ENCODE measurements at places on chromosomes 11 and 22.

DNA sequence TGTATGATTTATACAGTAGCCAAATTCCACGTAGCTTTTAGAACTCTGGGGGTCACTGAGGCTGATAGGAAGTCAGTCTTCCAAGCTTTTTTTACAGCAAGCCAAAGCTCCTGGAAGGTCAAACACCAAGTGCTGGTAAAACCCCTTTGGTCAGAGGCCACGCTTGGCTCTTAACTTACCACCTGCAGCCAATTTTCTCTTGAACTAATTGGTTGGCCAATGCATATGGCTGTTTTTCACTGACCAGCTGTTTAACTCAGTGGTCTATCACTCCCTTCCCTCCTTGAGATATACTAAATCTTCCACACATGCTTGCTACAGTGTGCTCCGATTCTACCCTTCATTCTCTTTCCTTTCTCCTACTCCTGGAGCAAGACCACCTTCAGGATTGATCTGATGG is 116.0 kb downstream of the FAR1 start:
- DNase-seq, result no peak

DNA sequence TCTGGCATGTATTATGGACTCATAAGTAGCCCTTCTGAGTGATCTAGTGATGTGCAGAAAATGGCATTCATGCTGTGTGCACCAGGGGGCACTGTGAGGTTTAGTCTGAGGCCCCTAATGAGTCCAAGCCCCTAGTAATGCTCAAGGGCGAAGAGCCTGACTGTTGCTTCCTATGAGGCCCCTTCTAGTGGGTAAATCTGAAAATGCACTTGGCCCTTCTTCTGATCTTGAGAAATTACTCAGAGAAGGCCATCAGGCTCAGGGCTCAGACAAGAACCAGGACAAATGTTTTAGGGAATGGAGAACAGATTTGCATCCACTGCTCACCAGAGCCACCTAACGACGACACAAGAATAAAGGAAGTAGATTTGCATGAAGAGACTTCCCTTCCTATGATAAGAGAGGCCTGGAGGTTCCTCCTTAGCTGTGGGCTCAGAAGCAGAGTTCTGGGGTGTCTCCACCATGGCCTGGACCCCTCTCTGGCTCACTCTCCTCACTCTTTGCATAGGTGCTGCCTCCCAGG is 75.8 kb downstream of the GGTLC2 start:
- DNase-seq, result peak; percentile 14

DNA sequence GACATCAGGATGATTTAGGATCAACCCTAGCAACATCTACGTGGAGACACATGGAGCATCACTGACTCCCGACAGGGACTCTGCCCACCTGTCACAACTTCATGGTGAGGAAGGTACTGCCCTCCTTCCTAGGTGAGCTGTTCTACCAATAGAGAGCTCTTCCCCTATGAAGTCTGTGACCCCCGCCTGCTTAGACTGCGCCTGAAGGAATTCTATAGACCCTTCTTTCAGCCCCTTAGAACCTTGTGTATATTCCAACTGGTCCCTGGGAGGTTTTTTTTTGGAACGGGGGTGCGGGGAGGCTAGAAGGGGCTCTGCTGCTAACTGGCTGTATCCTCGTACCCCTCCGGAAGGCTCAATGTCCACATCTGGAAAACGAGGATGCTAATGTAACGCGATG is 566 bp downstream of the INTS4 start:
- no peak for DNase-seq

GRCh38 chr11:110737593-110737992 is 25.4 kb upstream of the ARHGAP20 start:
- no peak for DNase-seq

DNA sequence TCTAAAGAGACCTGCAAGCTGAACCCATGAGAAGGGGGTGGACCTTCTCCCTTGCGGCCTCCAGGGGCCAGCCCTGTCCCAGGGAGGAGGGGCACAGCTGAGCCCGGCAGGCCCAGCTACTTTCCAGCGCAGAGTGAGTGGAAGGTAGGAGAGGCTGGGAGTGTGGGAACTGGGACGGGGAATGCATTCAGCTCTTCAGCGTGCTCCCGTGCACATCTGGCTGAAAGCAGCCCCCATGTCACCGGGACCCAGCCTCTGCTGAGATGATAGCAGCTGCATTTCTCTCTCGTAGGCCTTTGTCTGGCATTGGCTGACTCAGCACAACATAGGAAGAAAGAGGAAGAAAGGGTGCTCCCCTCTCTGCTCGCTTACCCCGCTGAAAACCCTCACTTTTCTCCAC is 951.5 kb downstream of the TBC1D22A start:
- DNase-seq, result no peak

GRCh38 chr11:69129647-69130046 is 26.1 kb upstream of the SMIM38 start:
- DNase-seq, result no peak

DNA sequence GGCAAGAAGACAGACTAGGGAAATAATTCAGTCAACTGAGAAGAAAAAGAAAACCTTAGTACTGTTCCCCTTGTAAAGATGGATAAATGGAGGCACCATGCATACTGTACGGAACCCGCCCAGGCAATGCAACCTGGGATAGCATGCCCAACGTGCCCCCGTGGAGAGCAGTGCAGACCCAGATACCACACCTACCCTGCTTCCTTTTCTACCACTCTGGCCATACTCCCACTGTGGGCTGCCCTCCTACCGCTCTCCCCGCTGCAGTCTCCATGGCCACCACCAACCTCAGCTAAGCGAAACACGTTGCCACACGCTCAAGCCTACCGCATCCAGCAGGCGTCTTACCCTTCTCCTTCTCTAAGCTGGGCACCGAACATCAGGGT is 117.4 kb upstream of the SERPIND1 start:
- DNase-seq, result no peak

DNA sequence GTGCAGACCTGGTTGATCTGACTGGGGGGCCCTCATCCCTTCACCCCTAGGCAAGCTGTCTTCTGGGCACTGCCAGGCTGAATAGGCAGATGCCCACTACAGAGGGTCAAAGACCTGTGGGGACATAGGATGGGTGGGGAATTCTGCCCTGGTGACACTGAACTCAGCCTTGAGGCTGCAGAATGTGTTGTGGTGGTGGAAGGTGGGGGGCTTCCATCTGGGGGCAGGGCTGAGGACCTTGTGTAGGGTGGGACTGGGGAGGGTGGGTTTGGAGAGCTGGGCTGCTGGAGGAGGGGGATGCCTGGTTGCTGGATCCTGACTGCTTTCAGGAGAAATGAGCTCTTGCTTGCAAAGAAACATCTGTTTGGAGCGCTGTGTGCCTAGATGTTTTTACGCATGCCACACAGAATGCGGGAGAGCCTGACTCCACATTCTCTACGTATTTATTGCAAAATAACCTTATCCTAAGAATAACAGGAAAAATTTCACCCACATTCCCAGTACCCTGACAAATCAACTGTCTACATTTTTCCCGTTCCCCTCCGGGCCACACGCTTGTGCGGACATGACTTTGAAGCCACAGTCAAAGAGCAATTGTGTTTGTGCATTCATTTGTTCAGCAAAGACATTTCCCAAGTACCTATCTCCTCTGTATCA is 18.3 kb downstream of the SMIM38 start:
- DNase-seq, result no peak

DNA sequence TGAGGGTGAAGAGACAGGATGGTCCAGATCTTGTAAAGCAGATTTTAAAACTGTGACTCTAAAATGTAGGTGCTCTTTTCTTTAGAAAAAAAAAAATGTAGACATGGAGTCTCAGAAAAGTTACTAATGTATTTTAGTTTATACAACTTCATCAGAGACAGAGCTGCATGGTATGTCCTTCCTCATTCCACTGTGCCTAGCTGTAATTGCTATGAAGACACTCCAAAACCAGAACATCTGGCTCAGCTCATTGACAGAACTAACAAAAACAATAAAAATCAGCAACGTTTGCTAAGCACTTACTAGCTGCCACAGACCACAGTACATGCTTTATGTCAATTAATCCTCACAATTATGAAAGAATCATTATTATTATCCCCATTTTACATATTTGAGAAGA is 160.7 kb downstream of the BARX2 start:
- no peak for DNase-seq

GRCh38 chr11:12276831-12277475 is 100.4 kb upstream of the PARVA start:
- no peak for DNase-seq

DNA sequence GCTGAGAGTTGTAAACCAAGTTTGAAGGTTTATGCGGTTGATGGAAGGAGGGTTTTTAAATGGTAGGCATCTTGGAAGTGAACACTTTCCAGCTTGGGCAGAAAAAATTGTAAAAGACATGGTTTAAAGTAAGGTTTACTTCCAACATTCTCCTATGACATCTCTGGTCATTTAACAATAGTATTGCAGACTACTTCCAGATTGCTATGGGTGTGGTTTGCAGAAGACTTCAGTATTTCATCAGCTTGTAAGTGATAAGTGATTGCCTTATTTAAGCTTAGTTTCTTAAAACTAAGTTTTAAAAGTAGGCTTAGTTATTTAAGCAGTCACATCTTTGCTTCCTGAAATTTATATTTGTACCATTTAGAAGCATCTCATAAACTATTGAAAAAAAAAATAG is 7.2 kb upstream of the STT3A start:
- no peak for DNase-seq

- peak; percentile 80 for DNase-seq
Measured at GRCh38 chr11:45354976-45355705, 69.0 kb upstream of the SYT13 start.

DNA sequence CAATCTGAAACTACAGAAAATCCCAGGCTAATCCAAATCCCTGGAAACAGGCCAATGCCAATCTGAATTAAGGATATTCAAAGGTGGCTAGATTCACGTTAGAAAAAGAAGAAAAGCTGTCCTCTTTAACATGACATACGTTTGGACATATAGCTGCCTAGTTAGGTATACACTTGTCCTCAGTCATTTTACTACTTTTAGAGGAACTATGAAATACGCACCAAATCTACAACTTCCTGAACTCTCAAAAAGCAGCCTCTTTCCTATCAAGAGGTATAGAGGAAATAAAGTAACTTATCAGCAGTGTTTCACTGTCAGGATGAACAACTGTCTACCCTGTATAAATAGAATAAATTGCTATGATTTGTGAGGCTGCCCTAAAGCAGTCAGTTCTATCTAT is 24.0 kb downstream of the KMT5B start:
- DNase-seq, result no peak

- no peak for DNase-seq
Measured at GRCh38 chr22:47301820-47302475, 539.5 kb downstream of the TBC1D22A start.

GRCh38 chr11:116918925-116919655 is 81.7 kb upstream of the APOA1 start:
- no peak for DNase-seq

DNA sequence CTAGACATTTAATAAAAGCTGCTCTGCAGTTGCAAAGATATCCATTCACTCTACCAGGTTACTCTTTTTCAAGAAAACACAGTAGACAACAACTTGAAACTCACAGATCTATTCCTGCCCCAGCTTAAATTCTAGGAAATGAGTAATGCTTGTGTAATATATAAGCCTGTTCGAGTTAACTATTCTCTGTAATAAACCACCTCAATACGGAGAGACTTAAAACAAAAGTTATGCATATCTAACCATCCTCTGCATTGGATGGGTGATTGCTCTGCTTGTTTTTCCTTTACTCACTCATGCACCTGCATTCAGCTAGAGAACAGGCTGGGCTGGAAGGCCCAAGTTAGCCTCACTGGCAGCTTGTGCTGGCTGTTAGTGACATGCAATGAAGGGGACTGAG is 13.3 kb downstream of the LRRC4C start:
- no peak for DNase-seq

DNA sequence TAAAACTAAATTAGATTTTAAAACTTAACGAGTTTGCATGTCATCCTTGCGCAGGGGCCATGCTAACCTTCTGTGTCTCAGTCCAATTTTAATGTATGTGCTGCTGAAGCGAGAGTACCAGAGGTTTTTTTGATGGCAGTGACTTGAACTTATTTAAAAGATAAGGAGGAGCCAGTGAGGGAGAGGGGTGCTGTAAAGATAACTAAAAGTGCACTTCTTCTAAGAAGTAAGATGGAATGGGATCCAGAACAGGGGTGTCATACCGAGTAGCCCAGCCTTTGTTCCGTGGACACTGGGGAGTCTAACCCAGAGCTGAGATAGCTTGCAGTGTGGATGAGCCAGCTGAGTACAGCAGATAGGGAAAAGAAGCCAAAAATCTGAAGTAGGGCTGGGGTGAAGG is 10.6 kb downstream of the LIMK2 start:
- DNase-seq, result no peak

- DNase-seq, result no peak
Measured at GRCh38 chr11:130227373-130227772, 67.8 kb downstream of the ST14 start.

DNA sequence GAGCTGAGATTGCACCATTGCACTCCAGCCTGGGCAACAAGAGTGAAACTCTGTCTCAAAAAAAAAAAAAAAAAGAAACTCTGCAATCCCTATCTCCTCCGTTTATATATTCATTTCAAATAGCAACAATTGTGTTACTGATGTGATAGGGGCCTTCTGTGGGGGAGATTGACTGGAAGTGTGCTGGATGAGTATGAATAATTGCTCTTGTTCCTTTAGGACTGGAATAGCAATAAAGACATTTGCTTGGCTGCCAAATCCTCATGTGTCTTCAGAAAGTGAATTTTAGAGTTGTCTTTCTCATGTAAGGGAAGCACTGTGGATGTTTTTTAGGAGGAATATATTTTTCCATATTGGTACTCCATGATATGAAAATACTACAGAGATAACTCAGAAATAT is 21.1 kb upstream of the ME3 start:
- DNase-seq, result no peak

GRCh38 chr11:57584341-57584740 is 13.1 kb upstream of the SERPING1 start:
- no peak for DNase-seq

GRCh38 chr11:132528181-132528580 is 1004.1 kb downstream of the OPCML start:
- no peak for DNase-seq

DNA sequence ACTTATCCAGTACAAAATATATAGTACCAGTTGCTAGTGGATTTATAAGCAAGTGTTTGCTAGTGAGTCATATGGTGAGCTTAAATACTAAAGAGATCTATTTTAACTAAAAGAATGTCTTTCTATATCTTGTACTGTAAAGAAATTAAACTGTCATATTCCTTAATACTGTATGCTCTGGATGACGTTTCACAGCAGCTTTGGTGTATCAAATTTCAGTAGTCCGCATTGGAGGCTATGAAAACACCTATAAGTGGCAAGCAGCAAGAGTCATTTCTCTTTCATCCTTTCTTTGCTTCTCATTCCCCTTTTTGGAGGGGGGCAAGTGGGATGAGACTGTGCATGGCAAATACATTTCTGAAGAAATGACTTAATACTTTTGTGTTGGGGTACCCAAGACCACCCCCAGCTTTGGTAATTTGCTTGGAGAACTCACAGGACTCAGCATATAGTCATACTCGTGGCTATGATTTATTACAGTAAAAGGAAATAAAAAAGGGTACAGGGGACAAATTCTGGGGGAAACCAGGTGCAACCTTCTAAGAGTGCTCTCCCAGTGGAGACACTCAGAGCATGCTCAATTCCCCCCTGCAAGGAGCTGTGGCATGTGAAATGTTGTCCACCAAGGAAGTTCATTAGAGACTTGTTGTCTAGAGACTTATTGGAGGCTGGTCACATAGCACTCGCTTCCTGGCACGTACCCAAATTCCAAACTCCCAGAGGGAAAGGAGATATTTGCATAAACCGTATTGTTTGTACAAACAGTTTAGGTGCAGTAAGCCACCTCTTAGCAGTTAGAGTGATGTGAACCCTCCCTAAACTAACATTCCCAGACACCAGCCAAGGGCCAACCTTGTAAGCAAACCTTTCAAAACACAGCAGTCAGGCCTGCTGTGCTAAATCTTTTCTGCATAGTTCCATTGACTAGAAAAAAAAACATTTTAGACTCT is 210.8 kb downstream of the PGR start:
- no peak for DNase-seq

GRCh38 chr22:23565915-23566704 is 14.0 kb downstream of the IGLL1 start:
- DNase-seq, result no peak

Measured in effector CD4-positive, alpha-beta T cell (primary cell).